ENCODE measurements at places on chromosomes 13 and 19.

GRCh38 chr13:80083853-80084676 lies 256.9 kb downstream of the SPRY2 start:
- no peak for DNase-seq

DNA sequence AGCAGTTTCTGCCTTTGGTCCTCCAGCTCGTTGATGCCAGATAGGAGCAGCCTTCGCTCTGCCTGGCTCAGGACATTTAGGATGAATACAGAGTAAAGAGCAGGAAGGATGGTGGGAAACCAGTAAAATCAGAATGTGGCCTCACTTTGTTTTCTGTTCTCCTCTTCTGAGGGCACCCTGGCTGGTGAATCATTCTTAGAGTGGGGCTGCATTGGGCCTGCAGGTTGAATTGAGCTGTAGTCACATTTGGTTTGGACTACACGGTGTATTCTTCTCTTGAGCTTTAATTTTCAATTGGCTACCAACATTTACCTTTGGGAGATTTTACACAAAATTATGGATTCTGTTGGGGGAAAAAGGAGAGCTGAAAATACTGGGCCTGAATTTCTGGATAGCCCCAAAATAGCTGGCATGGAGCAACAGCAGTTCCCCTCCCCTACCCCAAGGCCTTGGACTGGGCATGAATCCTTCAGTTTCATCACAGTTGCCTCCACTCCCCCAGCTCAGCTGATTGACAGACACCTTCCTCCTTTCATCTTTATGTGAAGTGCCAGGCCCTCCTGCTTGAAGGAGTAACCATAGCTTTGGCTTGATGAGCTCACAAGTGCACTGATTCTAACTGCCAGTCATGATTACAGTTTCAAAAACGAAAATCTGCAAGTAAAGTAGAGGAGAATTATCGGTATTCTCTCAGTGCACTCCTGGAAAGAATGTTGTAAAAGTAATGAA lies 24.3 kb downstream of the ERCC5 start:
- DNase-seq, result peak; percentile 28

GRCh38 chr13:25708268-25708667 lies 336.5 kb downstream of the ATP8A2 start:
- no peak for DNase-seq

GRCh38 chr19:7506385-7507328 lies 9.2 kb upstream of the ZNF358 start:
- DNase-seq, result no peak

- DNase-seq, result no peak
These were observed 147.6 kb downstream of the KCTD12 start for GRCh38 chr13:76738616-76739015.

GRCh38 chr13:20230913-20231838 lies 943 bp downstream of the GJB6 start:
- DNase-seq, result no peak

DNA sequence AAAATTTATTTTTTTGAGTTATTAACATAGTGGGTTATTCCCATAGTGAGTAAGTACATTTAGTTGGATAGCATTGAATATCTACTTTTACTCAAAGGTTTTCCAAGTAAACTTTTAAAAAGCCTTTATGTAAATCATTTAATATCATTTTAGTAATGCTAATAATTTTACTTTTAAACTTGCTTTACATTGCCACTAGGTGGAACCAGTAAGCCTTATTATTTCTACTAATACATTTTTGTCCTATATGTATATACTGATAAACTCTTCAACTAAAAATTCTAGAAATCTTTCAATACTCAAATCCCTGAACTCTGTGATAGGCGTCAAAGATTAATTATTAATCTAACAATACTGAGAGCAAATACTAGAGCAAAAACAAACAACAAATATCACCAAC lies 1709.2 kb upstream of the PCDH20 start:
- DNase-seq, result peak; percentile 42

- DNase-seq, result no peak
These were observed 148.5 kb downstream of the KDM4B start for GRCh38 chr19:5117421-5117820.

- no peak for DNase-seq
These were observed 2.8 kb downstream of the TMEM221 start for GRCh38 chr19:17445526-17446165.

DNA sequence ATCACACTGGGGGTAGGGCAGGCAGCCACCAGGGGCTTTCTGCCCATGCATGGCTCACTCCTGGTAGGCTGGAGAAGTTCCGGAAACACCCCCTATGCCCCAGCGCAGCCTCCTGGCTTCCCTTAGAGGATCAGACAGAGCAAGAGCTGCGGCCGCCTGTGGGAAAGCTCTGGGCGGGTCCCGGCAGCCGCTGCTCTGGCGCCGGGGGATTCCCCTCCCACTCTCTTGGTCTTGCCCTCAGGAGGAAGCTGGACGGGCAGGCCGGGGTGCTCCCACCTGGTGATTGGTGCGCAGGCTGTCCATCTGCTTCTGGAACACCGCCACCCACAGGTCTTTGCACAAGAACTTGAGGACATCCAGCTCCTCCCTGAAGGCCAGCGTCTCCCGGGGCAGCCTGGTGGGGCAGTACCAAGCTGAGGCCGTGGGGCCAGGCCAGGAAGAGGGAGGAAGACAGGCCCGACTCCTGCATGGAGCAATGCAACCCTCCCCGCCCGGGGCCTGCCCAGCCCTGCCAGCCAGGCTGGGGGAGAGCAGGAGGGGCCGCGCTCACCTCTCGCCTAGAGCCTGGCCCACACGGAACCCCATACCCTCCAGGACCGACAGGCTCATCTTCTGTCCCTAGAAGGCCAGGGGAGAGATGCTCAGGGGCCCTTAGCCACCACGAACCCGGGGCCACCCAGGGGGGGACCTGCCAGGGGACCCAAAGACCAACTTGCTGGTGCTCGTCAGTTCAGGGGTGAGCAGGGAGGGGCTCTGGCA lies 4.0 kb upstream of the NKPD1 start:
- no peak for DNase-seq

GRCh38 chr13:30224732-30225131 lies 82.6 kb downstream of the KATNAL1 start:
- DNase-seq, result no peak

DNA sequence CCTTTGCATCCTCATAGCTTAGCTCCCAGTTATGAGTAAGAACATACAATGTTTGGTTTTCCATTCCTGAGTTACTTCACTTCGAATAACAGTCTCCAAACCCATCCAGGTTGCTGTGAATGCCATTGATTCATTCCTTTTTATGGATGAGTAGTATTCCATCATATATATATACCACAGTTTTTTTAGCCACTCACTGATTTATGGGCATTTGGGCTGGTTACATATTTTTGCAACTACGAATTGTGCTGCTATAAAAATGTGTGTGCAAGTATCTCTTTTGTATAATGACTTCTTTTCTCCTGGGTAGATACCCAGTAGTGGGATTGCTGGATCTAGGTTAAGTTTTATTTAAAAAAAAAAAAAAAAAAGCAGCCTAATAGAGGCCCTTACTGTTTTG lies 14.1 kb downstream of the TNFRSF19 start:
- DNase-seq, result no peak

GRCh38 chr13:35514801-35515502 lies 38.5 kb upstream of the MAB21L1 start:
- DNase-seq, result no peak

- no peak for DNase-seq
These were observed 12.8 kb downstream of the IGSF23 start for GRCh38 chr19:44626048-44626624.

GRCh38 chr13:93534181-93534700 lies 307.6 kb downstream of the GPC6 start:
- no peak for DNase-seq

DNA sequence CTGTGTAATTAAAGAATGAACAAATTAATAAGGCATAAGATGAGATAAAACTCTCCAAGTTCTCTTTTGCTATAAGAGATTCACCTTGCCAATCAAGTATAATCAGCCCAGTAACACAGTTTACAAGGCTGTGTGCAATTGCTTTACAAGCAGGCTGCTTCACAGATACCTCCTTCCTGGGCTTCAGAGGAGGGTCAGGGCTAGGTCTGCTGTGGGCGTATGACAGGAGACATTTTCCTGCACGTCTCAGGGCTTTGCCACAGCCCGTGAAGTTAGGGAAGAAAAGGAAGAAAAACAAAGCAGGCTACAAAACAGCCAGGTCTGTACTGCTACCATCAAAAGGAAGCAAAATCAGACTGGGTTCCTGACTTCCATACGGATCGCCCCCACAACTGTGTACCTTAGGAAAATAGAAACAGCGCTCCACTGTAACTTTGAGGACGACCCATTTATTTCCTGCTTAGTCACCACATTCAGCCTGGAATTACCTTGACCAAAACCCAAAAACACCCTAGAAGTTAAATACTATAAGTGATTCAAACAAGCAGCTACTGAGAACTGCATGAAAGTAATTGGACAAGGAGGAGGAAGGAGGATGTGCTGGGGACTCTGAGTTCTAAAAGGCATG lies 12.4 kb downstream of the EFNB2 start:
- no peak for DNase-seq

DNA sequence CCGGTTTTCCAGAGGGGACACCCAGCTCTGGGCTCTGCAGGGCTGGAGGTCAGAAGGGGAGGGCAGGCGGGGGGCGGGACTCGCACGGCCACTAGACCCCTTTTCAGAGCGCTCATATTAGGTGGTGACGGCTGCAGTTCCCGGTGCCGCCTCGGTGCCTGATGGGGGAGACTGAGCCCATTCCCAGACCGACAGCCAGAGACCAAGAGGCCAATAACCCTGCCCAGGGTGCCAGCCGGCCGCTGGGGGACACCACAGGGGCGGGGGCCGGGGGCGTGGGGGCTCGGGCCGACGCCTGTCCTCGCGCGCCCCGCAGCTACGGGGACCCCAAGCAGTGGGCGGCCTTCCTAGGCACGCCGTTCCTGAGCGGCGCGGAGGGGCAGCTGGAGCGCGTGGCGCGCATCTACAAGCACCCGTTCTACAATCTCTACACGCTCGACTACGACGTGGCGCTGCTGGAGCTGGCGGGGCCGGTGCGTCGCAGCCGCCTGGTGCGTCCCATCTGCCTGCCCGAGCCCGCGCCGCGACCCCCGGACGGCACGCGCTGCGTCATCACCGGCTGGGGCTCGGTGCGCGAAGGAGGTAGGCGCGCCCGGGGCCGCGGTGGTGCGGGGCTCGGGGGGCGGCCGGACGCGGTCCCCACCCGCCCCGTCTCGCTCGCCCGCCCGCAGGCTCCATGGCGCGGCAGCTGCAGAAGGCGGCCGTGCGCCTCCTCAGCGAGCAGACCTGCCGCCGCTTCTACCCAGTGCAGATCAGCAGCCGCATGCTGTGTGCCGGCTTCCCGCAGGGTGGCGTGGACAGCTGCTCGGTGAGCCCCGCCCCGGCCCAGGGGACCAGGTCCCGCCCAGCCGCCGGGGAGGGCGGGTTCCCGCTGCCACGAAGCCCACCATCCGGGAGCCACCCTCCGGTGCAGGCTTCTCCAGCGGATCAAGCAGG lies 2.4 kb downstream of the TIMM13 start:
- DNase-seq, result no peak

GRCh38 chr19:41269055-41269454 lies 4.9 kb downstream of the HNRNPUL1 start:
- no peak for DNase-seq

GRCh38 chr19:16899566-16900075 lies 10.8 kb downstream of the F2RL3 start:
- DNase-seq, result peak; percentile 20

- no peak for DNase-seq
These were observed 35.8 kb downstream of the CAPN12 start for GRCh38 chr19:38708413-38709024.

GRCh38 chr19:47644743-47645482 lies 36.0 kb downstream of the BICRA start:
- no peak for DNase-seq

DNA sequence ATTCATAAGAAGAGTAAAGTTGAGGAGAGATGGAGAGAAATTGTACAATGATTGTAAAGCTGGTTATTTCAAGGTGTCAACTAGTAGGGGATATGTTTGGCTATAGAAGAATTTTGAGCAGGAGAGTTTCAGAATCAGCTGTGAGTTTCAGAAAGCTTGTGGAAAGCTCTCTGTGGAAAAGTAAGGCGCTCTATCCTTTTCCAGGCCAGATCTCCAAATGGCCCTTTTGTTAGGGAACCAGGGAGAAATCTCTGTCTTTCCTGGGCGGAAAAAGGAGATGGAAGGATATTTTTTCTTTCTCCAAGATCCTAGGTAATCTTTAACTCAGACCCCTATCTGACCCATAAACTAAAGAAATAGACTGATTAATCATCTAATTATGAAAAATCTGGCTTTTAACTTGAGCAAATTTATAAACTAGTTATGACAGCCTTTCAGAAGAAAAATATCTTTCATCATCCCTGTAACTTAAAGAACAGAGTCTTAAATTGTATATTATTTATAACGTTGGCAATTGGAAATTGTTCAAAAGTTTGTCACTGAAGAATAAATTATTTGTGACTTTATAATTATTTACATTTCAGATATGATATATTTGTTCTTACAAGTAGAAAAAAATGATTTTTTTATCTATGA lies 34.5 kb downstream of the SPRY2 start:
- no peak for DNase-seq

GRCh38 chr19:35551091-35551810 lies 5.8 kb downstream of the TMEM147 start:
- DNase-seq, result no peak

DNA sequence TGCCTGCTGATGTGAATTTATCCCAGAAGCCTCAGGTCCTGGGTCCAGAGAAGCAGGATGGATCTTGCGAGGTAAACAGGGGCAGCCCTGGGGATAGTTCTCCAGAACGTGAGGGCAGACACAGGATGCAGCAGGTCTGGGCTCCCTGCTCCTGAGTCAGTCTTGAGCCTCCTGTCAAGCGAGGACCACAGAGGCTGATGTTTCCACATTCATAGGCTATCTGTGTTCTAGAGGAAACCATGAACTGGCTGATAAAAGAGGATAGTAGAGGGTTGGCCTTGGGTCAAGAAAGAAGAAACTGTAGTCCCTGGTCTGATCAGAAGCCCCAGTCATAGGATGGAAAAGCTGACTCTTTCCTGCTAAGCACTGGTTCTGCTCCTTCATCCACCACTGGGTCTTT lies 2.2 kb downstream of the ZNF175 start:
- no peak for DNase-seq

DNA sequence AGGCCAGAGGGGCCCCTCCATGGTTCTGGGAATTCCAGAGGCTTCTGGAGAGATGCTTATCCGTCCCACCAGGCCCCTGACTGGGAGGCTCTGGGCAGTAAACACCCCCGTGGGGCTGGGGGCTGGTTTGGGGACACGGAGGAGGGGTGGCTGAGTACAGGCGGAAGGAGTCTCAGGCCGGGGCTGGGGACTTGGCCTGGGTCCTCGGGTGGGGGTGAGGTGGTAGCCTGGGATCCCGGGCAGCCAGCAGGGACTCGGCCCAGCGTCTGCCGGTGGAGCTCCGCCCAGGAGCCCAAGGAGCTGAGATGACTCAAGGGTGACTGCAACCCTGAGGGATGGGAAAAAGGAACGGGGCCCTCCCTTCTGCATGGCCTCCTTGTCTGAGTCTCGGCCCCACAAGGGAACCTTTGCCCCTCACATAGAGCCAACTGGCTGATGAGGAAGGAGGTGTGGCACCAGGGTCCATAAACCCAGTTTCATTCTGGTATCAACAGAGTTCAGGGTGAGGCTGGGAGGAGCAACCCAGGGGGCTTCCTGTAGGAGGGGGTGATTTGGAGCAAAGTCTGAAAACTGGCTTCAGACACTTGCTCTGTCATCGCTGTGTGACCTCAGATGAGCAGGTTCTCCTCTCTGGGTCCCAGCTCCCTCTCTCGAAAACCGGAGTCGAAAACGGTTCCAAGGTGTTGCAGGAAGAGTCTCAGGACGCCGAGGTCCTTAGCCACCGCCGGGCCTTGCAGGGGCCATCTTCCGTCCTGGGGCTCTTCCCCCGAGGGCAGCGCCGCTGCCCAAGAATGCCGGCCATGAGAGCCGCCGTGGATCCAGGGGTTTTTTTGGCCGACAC lies 809 bp downstream of the MISP start:
- no peak for DNase-seq
